Muscle of back (tissue), 13 donors: ENCODE measurements at places on chromosomes 11 and 22.

GRCh38 chr11:134207538-134208239 lies 16.1 kb downstream of the NCAPD3 start:
- DNase-seq: no peak

DNA sequence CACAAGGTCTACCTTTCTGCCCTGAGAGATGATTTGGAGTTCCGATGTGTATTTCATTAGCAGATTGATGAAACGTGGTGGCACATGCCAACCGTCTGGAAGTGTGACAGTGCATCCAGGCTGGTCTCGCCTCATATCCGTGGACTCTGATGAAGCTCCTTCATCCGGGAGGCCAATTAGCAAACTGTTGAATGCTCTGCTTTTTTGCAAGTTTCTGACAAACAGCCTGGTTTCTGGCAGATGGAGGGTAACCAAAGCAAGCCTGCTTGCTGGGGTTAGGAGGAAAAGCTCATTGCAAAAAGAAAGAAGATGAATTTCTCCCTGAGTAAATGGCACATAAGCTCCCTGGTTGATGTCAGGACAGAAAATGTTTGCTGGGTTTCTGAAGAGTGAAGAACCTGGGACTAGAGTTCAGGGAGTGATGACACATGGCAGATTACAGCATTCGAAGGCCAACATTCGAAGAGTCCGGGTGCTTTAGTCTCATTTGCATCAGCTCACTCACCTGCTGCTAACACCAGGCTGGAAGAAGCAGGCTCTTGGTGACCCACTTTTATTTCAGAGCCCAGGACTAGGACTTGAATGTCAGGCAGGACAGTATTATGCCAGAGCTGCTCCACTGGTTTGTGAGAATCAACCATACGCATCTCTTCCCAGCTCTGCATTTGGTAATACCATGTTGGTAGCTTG lies 135.9 kb upstream of the TTC12 start:
- no peak for DNase-seq

GRCh38 chr11:125874556-125875124 lies 12.8 kb upstream of the HYLS1 start:
- peak; percentile 72 for DNase-seq

- no peak for DNase-seq
These were observed 6.0 kb upstream of the PLA2G6 start for GRCh38 chr22:38187413-38188212.

DNA sequence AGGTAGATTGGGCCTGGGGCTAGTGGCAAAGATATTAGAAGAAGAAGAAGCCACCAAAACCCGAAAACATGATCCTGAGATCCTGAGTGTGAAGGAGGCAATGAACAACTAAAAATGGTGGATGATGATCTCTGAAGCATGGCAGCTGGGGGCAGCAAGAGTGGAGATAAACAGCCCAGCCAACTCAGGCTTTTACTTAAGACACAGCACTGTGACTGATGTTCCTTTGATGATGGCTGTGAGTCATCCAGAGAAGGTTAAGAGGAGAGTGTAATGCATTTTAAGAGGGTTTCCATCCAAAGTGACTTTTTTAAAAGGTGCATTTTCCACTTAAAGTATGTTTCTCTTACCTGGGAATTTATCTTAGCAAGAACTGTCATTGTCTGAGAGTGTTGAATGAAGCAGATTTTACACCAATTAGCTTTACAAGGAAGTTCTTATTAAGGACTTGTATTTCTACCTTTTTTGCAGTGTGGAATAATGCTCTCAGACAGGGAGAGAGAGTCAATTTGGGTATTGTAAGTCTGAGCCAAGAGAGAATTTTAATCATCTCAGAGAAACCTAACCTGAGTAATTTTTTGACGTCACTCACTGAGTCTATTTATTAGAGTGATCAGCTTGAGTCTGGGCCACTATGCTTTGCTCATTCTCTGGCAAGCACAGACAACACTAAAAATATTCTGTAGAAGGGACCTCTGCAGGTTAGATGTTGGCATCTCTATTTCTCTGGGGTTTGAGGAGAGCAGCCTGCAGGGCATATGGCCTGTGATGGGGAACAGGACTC lies 14.1 kb upstream of the CALCB start:
- DNase-seq: no peak

GRCh38 chr11:12363373-12363772 lies 14.0 kb upstream of the PARVA start:
- no peak for DNase-seq

DNA sequence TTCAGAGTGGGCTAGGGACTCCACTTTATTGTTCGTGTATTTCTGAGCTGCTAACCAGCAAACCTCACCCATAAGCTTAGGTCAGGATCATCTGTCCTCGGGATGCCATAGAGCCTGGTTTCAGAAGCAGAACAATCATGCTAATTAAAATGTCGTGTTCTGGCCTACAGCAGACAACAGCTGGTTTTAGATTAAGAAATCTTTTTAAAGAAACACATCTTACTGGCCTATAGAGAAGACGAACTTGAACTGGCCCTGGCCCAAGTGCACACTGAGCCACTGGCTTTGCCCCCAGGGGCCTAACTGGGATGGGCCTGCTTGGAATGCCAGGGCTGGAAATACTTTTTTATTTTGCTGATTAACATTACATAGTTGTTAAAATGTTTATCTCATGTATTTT lies 63.2 kb downstream of the ALX4 start:
- no peak for DNase-seq

GRCh38 chr11:81072273-81072672 lies 1631.4 kb upstream of the TENM4 start:
- peak; percentile 22 for DNase-seq

GRCh38 chr11:16969010-16969999 lies 44.9 kb downstream of the PLEKHA7 start:
- DNase-seq: no peak

DNA sequence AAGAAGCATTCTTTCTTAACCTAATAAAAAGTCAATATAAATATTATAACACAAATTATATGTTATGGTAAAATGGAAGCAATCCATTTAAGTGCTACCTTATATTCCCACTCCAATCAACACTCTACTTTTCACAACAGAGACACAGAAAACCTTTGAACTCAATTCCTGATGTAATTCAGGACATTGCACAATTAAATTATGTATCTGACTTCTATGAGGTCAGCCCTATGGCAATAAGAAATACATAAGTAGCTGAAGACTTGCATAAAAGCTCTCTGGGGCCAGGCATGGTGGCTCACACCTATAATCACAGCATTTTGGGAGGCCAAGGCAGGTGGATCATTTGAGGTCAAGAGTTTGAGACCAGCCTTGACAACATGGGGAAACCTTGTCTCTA lies 6.8 kb downstream of the OR4D10 start:
- no peak for DNase-seq

DNA sequence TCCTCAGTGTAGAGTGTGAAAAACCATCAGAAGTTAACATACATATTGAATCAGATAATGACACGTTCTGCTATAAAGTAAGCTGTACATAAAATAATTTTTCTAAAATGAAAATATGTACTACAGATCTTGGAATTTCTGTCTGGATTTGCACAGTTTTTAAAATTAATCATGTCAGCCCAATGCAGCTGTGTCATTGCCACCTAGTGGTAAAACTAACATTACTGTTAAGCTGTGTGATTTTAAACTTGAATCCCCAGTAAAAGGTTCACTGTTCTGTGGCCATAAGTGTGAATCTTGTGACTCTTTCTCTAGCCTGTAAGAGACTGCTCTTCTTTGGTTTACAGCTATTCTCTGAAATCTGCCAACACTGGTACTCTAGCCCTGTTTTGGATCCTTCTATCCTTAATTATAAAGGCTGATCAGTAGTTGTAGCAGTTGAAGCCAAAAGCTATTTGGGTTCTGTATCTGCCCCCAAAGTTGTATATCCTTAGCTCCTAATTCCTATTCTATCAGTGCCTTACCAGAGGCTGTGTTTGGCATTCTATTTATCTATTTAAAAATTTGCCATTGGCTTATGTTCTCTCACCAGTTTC lies 4.0 kb downstream of the JRKL start:
- peak; percentile 14 for DNase-seq

DNA sequence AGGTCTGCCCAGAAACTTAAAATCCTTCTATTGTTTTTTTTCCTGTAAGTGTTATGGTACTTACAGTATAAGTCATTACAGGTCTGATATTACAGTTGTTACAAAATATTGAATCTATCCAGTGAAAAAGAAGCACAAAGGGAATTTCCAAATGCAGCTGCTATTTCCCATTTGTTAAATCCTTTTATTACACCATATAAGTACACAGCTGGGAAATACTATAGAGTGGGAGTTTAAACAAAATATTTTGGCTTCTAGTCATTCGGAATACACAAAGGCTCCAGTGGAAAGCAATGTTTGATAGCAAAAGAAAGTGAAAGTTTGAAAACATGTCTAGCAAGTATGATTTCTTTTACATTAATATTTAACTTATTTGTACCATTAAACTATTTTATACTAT lies 18.0 kb downstream of the SOX6 start:
- peak; percentile 47 for DNase-seq

DNA sequence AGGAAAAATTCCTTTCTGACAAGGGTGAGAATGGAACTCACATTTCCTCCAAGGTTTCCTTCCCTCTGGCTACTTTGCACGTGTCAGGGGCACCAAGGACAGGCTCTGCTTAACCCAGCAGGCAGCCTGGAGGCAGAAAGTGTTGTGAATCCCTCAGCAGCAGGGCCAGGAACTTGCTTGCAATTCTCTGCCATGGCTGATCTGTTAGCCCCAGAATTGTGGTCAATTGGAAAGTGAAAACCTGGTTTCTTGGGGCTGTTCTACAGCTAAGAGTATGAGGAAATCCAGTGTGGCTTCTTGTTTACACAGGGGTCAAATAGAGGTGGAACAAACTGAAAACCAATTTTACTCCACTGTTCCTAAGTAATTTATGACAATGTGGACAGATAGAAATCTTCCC lies 38.3 kb upstream of the CEP295 start:
- DNase-seq: no peak

- DNase-seq: no peak
These were observed 429 bp downstream of the VEGFB start for GRCh38 chr11:64234647-64235379.

- no peak for DNase-seq
These were observed 14.7 kb downstream of the OTUB1 start for GRCh38 chr11:64000740-64001483.

DNA sequence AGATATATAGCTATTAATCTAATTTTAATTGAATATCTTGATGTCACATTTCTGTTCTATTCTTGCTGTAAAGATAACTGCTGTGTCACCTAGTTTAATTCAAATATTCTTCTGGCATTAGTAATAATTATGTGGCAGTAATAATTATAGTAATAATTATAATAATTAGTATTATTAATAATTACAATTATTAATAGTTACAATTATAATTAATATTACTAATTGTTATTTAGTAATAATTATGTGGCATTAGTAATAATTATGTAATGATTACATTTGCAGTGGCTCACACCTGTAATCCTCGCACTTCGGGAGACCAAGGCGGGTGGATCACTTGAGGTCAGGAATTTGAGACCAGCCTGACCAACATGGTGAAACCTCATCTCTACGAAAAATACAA lies 1.6 kb upstream of the TRIM5 start:
- DNase-seq: no peak

- DNase-seq: no peak
These were observed 147.5 kb downstream of the TMEM135 start for GRCh38 chr11:87185228-87185627.

DNA sequence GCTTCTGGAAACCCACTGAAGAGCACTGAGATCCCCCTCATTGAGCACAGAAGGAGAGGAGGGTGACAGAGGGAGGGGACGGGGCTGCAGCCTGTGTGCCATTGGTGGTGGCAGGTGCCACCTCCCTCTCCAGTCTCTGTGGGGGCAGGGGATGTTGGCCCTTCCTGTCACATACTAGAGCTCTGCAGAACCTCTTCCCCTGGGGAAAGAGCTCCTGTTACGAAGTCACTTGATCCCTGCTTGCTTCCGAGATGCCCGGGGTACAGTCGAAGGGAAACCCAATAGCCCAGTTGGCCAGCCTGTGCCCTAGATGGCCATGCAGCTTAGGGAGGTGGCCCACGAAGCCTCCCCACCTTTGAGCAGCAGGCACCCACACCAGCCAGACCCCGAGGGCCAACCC lies 29.4 kb downstream of the DAGLA start:
- no peak for DNase-seq

DNA sequence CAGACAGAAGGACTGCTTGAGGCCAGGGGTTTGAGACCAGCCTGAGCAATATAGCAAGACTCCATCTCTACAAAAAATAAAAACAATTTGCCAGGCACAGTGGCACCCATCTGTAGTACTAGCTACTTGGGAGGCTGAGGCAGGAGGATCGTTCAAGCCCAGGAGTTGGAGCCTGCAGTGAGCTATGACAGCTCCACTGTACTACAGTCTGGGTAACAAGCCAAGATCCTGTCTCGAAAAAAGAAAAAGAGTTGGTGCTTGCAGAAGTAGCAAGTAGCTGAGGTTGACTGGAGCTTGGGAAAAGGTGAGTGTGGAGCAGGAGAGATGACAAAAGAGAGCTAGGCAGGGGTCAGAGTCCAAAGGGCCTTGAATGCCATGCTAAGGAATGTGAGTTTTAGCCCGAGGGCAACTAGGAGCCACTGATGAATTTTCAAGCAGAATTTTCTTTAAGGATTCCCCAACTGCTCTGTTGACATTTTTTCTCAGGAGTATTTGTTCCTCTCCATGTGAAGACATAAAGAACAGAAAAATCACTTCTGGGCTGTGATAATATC lies 3.1 kb downstream of the AP1B1 start:
- DNase-seq: no peak

DNA sequence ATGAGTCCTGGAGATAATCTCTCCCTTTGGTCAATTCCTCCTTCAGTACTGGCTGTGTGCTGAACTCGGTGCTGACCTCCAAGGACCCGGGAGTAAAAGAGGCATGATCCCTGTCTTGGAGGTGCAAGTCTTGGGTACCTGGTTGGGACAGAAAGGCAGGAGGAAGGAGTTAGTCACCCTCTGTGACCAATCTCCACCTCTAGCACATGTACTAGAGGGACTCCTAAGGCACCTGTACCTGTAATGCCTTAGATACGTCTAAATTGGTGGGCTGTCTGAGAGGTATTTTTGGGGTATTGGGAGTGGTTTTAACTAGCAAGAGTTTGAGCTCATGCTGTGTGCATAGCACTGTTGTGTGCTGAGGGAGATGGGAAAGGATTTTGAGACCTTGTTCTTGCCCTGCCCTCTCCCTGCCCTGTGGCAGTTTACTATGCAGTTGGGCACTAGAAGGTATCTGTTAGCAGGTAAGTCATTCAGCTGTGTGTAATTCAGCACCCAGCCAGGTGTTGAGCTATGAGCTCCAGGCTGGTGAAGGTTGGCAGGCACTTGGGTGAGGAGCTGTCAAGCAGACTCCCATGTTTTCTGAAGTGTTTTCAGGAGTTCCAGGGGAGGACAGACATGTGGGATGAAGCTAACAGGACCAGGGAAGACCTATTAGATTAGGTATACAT lies 2.5 kb downstream of the PANX1 start:
- DNase-seq: no peak
